ENCODE measurements at places on chromosomes 2 and 18.

DNA sequence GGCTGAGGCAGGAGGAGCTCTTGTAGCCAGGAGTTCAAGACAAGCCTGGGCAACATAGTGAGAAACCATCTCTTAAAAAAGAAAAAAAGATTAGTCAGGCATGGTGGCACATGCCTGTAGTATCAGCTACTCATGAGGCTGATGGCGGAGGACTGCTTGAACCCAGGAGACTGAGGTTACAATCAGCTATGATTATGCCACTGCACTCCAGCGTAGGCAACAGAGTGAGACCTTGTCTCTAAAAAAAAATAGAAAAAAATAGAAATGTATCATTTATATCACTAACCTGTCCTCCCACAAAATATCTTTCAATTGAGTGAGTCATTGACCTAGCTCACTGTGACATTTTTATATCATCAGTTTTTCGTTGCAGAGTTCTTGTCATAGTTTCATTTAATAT is 152.5 kb downstream of the DTNA start:
- no peak for DNase-seq

- DNase-seq, result no peak
Observed at GRCh38 chr2:201057087-201057521, 14.4 kb downstream of the HYCC2 start.

- no peak for DNase-seq
Observed at GRCh38 chr2:218555527-218555926, 12.6 kb downstream of the USP37 start.

DNA sequence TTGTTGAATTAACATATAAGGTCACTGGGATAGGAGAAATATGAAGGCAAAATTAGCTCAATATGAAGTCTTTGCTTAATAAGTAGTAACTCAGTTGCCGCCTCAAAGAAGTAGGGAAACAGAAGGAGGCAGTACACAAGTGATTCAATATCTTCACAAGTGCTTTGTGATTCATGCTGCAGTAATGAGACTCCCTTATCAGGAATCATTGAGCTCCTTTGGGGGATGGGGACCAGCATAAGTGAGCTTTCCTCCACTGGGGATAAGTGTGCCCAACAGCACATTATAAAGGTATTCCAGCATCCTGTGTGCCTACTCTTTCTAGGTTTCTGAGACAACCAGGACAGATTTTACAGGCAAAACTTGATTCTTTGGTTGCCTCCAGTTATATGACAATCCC is 323.4 kb upstream of the UBE2E3 start:
- DNase-seq, result no peak

- DNase-seq, result no peak
Observed at GRCh38 chr2:113981404-113982134, 91.7 kb downstream of the ACTR3 start.

DNA sequence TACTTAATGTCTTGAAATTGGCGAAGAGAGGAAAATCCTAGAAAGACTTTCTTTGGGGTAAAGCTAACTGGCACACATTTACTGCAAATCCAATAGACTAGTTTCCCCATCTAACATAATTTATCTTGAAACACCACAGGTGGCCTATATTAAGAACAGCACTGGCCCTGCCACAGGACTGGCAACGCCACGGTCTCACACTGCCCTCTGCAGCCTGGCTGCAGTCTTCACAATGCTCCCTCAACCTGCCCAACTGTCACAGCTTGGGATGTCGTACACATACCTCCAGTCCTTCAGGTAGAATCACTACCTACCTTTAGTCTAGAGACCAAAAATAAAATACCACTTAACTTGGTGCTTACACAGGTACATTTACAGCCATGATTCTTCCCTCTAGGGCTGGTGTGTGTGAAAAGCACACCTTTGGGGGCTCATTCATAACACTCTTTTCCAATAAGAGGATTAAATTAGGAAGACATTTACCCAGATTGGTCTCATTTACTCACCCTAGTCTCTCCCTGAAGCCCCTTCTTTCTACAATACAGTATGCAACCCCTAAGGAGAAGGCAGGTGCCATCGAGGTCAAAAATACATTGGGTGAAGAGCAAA is 222.2 kb downstream of the C1D start:
- DNase-seq, result peak; percentile 77

- DNase-seq, result no peak
Observed at GRCh38 chr2:171723716-171724683, 36.7 kb downstream of the DYNC1I2 start.

- DNase-seq, result peak; percentile 45
Observed at GRCh38 chr18:46632401-46633071, 24.5 kb downstream of the LOXHD1 start.

- no peak for DNase-seq
Observed at GRCh38 chr2:204738721-204739120, 193.4 kb downstream of the PARD3B start.

- DNase-seq, result no peak
Observed at GRCh38 chr18:56107821-56108477, 520.0 kb upstream of the TCF4 start.

GRCh38 chr2:210169516-210170195 is 1.6 kb downstream of the KANSL1L start:
- DNase-seq, result no peak

- no peak for DNase-seq
Observed at GRCh38 chr2:105883911-105884694, 139.4 kb downstream of the NCK2 start.

- DNase-seq, result no peak
Observed at GRCh38 chr2:207749873-207750272, 19.8 kb downstream of the FZD5 start.

DNA sequence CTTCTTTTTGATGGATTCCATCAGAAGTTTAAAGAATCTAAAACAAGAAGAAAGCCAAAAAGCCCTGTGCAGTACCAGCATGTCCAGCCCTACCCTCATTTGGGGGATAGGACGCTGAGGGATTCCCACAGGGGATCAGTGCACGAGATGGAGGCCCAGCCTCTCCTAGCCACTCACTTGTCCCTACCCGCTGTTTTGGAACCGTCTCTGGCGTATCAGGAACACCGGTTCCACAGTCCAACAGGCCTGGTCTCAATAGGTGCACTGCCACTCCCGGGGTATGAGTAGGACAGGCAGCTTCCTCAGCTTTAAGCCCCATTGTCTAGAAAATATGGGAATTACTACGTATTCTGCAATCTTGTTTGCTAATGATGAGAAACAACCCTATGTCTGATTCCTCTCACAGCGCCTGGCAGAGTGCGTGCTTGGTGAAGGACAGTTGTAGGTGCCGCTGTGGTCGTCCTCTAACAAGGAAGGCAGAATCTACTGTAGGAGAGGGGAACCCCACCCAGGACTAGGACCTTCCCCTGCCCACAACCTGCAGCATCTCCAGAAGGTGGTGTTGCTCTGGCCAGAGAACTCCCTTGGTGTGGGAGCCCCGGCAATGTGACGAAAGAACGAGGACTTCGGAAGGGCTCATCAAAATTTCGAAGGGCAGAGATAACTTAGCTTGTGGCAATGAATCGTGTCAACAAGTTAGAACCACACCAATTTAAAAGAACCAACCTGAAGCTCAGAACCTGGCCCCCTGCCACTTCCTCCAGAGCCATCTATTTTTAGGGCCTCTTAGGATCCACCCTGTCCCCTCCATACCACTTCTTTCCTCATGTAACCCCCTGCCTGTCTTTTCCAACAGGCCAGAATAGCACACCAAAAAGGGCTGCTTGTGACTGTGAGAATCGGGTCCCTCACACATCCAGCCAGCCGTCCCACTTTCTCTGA is 71.7 kb downstream of the POLR1A start:
- no peak for DNase-seq

- peak; percentile 70 for DNase-seq
Observed at GRCh38 chr2:97728091-97728731, 14.8 kb downstream of the ZAP70 start.

GRCh38 chr2:16613539-16614011 is 52.1 kb downstream of the CYRIA start:
- no peak for DNase-seq

GRCh38 chr2:46657042-46657504 is 177.7 kb downstream of the TMEM247 start:
- DNase-seq, result no peak

DNA sequence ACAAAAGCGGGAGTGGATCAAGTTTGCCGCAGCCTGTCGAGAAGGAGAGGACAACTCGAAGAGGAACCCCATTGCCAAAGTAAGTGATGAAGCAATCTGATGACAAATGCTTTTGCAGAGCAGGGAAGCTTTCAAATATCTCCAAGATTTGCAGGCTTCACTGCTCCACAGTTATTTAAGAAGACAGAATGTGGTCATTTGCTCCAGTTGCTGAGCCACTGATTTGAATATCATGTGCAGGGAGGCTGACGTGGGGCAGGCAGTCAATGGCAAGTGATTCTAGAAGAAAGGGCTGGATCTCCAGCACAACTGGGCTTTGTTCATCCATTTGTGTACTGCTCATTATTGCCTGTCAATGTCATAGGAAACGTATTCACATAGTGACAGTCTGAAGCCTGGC is 10.2 kb downstream of the DSG4 start:
- no peak for DNase-seq

DNA sequence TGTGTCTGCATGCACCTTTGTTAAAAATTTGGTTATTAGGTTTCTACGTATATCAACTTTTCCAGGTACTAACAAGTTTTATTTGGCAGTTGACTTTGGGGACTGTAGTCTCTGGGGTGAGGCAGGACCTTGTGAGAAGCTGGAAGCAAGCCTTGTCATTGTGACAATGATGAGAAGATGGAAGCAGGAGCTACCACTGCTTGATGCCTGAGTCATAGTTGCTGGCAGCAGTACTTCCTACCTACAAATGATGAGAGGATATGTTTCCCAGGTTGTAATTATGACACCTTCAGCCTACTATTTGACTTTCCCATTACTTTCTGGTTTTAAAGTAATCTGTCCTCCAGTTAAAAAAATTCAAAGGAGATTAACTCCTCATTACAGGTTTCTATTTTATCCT is 516.3 kb downstream of the NRXN1 start:
- DNase-seq, result no peak

- no peak for DNase-seq
Observed at GRCh38 chr2:193240752-193241151, 1046.0 kb upstream of the TMEFF2 start.

DNA sequence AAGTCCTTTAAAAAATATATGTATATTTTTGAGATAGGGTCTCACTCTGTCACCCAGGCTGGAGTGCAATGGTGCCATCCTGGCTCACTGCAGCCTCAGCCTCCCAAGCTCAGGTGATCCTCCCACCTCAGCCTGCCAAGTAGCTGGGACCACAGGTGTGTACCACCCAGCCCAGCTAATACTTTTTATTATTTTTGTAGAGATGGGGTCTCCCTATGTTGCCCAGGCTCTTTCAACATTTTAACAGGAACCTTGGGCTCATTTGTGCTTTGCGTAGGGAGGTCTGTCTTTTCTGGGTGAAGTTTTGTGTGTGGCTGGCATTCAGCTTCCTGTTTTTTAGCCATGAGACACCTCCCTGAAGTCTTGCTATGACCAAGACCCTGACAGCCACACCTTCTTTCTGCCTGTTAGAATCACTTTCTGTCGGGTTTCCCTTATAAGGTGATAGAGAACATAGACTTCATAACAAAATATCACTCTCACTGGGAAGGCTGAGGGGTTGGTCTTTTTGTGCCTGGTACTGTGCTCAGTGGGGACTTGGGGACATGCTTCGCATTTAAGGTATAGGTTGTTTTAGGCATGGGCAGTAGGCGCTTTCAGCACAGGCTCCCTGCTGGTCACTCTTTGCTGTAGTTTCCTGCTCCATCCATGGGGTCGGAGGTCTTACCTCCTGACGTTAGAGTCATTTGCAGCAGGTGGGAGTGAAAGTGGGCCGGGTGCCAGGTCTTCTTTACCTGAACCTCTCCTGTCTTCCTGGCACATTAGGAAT is 3.4 kb downstream of the RAB31 start:
- DNase-seq, result no peak

GRCh38 chr2:166082736-166083135 is 45.1 kb downstream of the SCN1A start:
- DNase-seq, result no peak

DNA sequence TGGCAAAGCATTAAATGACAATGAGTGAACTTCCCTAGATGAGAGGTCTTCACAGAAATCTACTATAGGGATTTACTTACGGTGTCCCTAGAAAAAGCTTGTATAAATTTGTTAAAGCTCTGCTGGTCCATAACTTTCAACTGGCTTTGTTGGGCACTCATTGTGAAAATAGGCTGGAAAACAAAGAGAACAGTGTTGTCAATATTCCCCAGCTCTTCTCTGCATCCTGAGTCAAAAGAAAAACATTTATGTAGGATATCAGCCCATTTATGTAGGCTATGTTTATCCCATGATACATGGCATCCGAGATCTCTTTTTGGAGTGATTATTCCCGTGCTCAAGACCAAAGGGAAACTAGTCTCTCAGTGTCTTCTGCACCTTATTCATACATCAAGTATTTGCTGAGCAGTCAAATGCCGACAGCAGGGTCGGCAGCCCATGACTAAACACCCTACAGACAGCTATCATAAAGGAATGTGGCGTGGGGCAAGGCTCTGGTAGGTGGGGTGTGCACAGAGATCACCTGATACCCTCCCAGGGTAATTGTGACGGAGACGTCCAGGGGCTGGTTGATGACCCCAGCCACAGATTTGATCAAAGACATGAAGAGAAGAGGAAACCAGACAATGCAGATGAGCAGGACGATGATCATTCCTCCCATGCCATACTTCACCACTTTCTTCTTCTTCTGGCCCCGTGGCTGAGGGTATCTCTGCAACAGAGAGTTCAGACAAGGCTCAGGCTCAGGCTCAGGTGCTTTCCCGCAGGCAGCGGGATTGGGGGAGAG is 155.9 kb downstream of the NAPG start:
- DNase-seq, result no peak

DNA sequence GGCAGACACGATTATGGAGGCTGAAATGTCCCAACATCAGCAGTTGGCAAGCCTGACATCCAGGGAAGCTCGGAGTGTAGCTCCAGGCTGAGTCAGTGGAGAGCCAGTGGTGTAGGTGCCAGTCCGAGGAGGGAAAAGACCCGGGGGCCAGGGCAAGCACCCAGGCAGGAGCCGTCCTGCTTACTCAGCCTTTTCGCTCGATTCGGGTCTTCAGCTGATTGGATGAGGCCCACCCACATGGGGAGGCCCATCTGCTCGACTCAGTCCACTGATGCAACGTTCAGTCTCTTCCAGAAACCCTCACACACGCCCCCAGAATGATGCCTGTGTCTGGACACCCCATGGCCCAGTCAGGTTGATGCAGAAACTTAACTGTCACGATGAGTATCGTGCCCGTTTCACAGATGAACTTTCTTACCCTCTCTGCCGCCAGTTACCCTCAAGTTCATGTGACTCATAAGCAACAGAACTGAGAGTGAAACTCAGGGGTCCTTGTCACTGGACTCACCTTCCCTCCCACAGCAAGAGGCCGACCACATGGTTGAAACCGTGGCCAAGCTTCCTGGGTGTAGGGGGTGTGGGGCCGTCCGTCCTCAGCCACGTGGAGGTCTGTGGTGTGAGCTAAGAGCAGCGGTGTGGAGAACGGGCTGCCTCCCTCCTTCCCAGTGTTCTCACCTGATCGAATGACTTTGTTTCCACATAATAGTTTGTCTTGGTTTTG is 197.4 kb upstream of the HDAC4 start:
- DNase-seq, result peak; percentile 57

GRCh38 chr18:8726281-8726680 is 20.9 kb downstream of the MTCL1 start:
- no peak for DNase-seq

GRCh38 chr2:7517851-7518250 is 600.6 kb downstream of the RNF144A start:
- DNase-seq, result no peak

GRCh38 chr18:63144748-63145147 is 174.8 kb downstream of the BCL2 start:
- DNase-seq, result no peak

GRCh38 chr2:194346193-194346592 is 1310.8 kb upstream of the SLC39A10 start:
- no peak for DNase-seq

Data from left forelimb (tissue), 1 donor.